ENCODE measurements at places on chromosomes 2 and 18.

DNA sequence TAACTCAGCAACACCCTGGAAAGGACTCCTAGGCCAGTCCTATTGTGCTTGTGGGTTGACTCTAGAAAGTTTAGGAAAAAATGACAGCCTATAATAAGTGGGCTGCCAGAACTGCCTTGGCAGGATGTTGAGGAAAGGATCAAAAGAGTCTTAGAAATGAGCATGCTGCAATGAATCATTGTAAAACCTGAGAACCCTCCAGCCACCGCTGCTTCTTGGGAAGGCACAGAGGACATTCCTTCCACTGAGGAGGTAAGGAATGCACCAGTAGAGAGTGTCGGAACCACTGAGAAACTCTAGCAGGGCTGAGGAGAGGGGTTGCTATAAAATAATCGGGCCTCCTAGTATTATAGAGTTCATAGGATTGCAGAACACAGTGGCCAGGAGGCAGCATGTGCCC is 146.7 kb upstream of the SMIM21 start:
- no peak for DNase-seq

- no peak for DNase-seq
Measured at GRCh38 chr2:29775937-29776336, 145.4 kb downstream of the ALK start.

DNA sequence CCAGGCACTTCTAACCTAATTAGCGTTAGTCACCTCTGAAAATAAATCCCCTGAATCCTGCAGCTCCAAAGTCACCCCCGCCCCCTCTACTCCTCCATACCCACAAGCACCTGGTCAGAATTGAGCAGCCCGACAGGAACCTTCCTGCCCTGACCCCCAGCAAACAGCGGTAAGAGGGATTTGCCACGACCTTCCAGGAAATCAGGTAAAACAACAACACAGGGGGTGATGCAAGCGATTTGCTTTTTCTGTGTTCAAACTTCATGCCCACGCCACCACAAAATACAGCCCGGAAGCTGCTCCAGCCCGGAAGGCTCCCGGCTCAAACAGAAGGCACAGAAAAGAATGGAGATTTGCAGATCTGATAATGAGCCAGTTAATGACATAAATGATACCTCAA is 367.1 kb downstream of the GPD2 start:
- no peak for DNase-seq

- no peak for DNase-seq
Measured at GRCh38 chr18:44065206-44065605, 615.5 kb upstream of the SETBP1 start.
